ENCODE measurements at places on chromosomes 1 and 21. TPM values are rescaled to one million over a fixed set of nuclear protein-coding genes. Genes with fewer than 3 reads are reported as not detected.

The GBP6 gene
- total RNA-seq = not detected

The CREB3L4 gene
- total RNA-seq = 33.8 TPM

The OR2T11 gene
- total RNA-seq = not detected

The IRF2BP2 gene
- 21.2 TPM for total RNA-seq

The S100A7A gene
- total RNA-seq = not detected

The MAP1LC3C gene
- total RNA-seq = 0.19 TPM

The PYHIN1 gene
- not detected for total RNA-seq

All from neural progenitor cell (in vitro differentiated cells).